Activated T-cell treated with anti-CD3 and anti-CD28 coated beads for 48 hours (primary cell): ENCODE measurements at places on chromosomes 6 and 20.

GRCh38 chr6:158686791-158687381 is 37.0 kb downstream of the SYTL3 start:
- DNase-seq: no peak

GRCh38 chr6:14719270-14719669 is 526.6 kb upstream of the JARID2 start:
- no peak for DNase-seq

DNA sequence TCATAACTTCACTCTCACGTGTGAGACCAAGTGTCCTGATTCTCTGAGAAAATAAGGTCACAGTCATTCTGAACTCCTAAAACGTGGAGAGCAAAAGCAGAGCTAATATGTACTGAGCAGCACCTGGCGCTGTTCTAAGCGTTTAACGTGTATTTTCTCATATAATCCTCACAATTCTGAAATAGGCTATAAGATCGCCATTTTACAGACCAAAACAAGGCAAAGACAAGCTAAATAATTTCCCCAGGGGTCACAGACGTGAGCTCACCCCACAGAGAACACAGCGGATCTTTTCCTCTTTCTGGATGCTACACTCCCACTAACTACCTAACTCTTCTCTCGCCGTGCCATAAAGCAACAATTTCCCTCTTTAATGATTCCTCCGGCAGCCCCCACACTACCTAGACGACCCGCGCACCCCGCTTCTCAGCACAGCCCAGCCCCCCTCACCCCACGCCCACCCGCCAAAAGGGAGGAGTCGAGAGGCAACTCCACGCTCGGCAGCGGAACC is 636 bp downstream of the SUPT3H start:
- DNase-seq: no peak

GRCh38 chr6:145147981-145148749 is 587.2 kb downstream of the EPM2A start:
- DNase-seq: no peak

DNA sequence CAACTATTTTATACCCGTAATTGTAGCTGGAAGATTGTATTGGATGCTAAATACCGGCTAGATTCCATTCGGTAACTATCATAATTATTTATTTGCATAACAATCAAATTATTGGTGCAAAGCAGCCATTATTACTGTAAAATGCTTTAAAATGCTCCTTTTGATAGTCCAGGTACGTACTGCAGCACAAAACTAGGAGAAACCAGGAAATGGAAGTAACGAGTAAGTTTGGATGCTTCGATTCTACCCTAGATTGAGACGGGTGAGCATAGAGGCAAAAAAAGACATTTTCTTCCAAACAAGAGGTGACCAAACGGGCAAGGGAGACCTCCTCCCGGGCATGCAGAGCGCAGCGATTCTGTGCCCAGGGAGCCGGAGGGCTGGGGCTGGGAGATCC is 469 bp upstream of the XRN2 start:
- no peak for DNase-seq

DNA sequence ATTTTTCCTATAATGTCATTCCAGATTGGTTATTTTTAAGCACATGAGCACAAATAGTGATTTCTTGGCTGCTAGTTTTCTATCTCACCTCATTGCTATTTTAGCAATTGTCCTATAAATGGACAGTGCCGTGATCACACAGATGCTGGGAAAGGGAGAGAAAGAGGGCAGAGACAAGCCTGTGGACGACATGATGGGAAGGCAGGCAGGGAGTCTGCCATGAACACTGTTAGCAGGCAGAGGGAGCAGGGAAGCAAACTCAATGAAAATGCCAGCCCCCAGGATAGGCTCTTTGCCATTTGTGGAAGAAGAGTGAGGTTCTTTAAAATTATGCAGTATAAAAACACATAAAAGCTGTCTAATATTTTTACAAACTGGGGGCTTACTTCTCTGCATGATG is 96.8 kb downstream of the ADTRP start:
- no peak for DNase-seq

GRCh38 chr20:26216025-26216424 is 519.4 kb upstream of the ZNF337 start:
- no peak for DNase-seq

DNA sequence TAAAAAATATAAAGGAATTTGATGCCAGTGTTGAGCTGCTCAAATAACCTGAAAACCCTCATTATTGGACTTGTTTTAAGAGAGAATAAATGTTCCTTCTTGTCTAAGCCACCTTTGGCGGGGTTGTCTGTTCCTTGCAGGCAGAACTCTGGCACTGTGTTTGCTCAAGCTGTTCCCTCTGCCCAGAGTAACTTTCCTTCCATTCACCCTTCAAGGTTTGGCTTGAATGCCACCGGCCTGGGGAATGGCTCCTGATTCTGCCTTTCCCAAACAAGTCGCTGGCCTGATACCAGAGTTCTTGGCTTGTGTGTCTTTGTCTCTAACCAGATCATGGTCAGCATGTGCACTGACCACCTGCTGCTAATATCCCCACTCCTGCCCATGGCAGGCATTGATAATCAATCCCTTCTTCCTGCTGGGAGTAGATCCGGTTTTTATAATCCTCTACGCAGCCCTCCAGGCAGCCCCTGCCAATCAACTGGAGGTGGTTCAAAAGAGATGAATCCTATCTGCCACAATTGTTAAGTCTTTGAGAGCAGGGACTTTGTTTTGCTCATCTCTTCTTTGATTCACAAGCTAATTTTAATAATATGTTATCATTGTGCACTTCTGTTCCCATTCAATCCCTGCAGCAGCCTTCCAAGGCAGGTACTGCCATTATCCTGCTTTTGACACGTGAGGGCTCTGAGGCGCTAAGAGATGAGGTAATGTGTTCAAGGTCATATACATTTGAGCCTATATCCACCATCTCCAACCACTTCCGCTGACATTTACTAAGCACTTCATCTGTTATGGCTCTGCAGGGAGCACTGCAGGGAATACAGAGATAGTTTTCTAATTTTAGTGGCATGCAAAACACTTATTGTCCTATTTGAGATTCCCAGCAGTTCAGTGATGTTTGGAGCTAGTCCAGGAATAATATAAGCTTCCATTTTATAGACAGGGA is 3.1 kb upstream of the CCM2L start:
- no peak for DNase-seq

DNA sequence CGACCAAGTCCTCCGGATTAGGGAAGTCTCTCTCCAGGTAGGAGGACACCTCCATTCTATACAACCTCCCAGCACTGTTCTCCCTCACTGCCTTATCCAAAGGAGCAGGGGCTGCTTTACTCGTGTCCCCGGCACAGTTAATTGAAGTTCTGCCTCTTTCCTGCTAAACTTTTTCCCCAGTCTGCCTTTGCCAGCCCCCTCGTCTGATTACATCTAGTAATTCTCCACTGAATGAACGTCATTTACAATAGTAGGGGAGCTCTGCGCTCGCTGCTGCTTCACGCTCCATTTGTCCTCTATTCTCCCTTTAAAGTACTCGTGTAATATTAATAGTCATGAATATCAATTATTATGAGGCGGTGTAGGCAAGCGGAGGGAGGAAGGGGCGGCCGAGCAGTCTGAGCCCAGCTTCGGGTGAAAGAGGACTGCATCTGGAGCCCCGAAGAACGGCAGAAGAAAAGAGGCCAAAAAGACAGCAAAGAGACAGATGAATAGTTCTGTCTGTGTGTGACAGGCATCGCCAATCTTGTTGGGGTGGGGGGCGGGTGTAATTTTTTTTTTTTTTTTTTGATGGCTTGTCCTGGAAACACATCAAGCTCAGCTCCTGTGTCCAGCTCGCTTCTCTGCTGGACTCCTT is 2.9 kb downstream of the TFAP2B start:
- DNase-seq: no peak

GRCh38 chr6:154414021-154414813 is 57.6 kb upstream of the IPCEF1 start:
- DNase-seq: no peak

- DNase-seq: no peak
These were observed 306.1 kb upstream of the FLRT3 start for GRCh38 chr20:14643556-14643955.

DNA sequence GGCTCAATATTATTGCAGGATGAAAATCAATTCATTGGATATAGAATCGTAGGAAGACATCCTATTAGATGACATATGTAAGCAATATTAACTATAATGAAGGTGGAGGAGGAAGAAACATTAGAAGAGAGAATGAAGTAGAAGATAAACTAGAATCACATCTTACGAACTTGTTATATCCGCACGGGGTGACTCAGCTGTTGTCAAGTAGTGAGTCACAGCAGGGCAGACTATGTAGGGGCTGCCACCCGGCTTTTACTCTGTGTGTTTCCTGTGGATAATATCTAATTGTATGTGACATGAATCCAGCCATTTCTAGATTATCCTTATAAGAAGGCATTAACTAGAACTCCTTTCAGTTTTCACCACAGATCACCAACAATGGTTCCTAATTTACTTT is 520.2 kb downstream of the DOK5 start:
- DNase-seq: no peak

GRCh38 chr20:58745391-58745790 is 52.8 kb downstream of the NPEPL1 start:
- DNase-seq: no peak

- DNase-seq: no peak
These were observed 99.6 kb upstream of the HMGCLL1 start for GRCh38 chr6:55678330-55679224.

- DNase-seq: no peak
These were observed 5.1 kb upstream of the C20orf141 start for GRCh38 chr20:2809690-2810089.

GRCh38 chr6:44128020-44128917 is 915 bp downstream of the TMEM63B start:
- no peak for DNase-seq

DNA sequence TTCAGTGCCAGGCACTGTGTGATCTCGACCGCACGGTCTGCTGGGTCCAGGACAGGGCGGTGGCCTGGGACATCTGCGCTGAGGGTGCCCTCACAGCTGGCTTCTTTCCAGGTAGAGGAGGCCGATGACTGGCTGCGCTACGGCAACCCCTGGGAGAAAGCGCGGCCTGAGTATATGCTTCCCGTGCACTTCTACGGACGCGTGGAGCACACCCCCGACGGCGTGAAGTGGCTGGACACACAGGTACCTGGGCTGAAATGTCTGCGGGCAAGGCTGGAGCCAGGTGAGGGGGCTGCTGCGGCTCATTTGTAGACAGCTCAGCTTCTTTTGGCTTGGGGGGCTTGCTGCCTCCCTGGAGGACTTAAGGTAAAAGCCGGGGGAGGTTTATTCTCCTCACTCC is 26.6 kb downstream of the PYGB start:
- no peak for DNase-seq

DNA sequence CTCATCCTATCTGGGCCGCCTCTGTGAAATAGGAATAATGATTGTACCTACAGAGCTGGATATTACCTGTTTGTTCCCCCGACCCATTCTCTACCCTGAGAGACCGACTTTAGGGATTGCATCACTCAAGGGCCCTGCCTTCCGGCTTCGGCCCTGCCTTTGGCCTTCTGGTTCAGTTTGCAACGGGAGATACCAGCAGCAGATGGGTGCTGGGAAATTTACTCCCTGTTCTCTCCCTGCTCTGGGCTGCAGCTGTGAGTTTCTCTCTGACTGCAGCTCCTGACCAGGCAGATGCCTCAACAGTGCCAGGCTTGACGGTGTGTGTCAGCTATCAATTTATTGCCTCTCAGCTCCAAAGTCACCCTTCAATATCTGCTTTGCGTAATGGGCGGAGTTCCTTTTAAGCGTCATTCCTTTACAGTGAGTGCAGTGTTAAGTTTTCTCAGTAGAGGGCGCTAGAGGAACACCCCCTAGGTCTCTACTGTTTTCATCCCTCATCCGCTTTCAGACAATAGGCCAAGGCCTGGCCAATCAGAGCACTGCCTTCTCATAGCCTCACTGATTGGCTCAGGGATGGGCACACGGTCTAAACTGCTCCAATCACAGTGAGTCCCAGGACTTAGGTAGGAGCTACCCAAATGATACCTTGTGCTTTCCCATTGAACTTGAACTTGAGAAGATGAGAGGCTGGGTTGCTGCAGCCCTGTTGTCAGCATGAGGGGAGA is 30.0 kb downstream of the KCNG1 start:
- peak; percentile 52 for DNase-seq

GRCh38 chr6:117985916-117986315 is 78.9 kb downstream of the SLC35F1 start:
- DNase-seq: no peak

- DNase-seq: no peak
These were observed 29.4 kb downstream of the TIAM2 start for GRCh38 chr6:155024391-155025027.

- DNase-seq: no peak
These were observed 64.2 kb upstream of the SLC35B3 start for GRCh38 chr6:8499540-8499939.

DNA sequence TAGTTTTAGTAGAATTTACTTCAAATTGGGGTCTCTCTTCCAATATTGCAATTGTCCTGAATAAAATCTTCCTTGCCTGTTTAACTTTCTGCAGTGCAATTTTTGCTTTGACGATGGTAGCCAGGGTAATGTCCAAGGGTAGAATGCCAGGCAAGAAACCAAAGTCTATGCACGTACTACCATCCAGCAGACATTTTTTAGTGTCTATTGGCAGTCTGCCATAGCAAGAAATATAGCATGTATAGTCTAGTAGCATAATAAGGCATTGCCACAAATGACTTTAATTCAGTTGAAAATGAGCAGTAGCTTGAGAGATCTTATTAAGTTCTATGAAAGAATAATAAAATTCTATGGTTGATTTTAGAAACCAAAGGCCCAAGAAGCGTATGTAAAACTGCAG is 62.3 kb upstream of the KCNQ5 start:
- DNase-seq: no peak

GRCh38 chr20:49984426-49985153 is 1.8 kb downstream of the SNAI1 start:
- DNase-seq: no peak

- DNase-seq: no peak
These were observed 92.5 kb downstream of the SLC24A3 start for GRCh38 chr20:19304886-19305415.

DNA sequence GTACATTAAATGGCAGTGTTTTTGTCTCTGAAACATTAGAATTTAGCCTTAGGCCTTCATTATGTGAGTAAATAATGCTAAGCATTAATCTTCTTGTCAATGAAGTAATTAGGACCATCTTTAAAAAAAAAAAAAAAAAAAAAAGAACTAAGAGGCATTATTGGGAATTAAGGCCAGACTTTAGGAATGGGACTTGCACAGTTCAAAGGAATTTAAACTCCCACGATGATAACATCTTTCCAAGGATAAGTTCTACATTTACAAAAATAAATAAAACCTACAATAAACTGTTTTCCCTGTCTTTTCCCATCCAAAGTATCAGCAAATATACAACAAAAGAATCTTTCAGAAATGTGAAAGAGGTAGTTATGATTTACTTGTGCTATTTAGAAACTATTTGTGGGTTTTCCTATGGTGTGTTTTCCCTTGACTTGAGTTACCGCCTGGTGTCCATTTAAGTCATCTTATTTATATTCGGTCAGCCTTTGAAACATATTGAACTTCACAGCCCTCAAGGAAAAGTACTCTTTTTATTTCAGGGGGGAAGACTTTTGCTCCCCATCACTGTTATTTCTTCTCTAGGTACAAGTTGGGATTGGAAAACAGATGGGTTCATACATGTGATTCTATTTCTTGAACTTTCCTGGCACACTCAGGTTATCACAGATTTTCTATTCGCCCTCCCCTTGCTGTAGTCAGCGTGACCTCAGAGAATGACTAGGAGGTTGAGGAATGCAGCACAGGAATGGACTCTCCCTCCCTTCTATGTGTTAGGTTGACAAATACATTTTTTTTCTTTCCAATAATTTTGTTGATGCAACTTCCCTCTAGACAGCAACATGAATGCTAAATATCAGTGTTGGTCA is 13.6 kb downstream of the STMND1 start:
- DNase-seq: no peak
